ENCODE measurements at places on chromosomes 4 and X.

GRCh38 chr4:117491516-117491915, 406.1 kb upstream of the TRAM1L1 start:
- no peak for DNase-seq

DNA sequence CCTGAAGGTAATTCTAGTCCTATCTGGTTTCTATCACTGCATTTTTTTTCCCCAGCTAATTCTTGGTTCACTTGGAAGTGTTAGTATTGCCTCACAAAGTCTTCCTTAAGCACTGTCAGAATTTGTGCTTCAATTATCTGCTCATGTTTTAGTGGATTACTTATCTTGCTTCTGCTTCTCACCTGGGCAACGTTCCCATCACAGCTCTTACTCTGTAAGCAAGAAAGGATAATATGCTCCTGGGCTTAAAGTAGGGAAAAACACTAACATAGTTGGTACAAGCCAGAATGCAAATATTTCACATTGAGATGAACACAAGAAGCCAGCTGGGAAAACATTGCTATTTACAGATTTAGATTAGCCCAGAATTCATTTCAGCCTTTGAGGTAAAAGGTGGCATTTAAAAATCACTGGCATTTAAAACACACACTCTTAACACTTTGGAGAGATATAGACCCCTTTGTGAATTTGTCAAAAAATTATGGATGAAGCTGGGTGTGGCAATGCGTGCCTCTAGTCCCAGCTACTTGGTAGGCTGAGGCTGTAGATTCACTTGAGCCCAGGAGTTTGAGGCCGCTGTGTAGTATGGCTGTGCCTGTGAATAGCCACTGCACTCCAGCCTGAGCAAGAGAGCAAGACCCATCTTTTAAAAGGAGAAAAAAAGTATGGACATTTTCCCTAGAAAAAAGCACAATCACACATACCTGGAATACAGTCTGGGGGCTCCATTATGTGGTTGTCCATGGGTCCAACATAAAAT, 6.6 kb upstream of the PTPN13 start:
- no peak for DNase-seq

GRCh38 chrX:139902559-139902958, 30.3 kb downstream of the ATP11C start:
- no peak for DNase-seq

GRCh38 chr4:152708796-152709195, 29.0 kb upstream of the TMEM154 start:
- DNase-seq = no peak

- DNase-seq = no peak
Measured at GRCh38 chrX:23365541-23365940, 30.9 kb downstream of the PTCHD1 start.

DNA sequence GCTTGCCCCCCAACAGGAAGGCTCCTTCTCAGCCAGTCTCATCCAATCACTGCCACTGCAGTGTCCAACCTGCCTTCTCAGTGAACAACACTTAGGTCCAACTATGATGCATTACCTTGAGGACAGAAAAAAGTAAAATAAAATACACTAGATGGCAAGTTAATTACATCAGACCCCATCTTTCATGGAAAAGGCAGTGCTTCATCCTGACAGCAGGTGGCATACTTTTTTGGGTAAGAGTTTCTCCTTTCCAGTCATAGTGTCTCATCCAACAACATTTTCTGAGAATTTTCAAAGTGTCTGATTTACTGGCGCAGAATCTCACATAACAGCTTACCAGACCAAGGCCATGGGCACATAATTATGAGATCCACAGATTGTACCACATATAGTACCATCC, 1742.8 kb downstream of the PCDH7 start:
- no peak for DNase-seq

- no peak for DNase-seq
Measured at GRCh38 chr4:14070289-14070880, 442.9 kb upstream of the BOD1L1 start.

GRCh38 chr4:7435471-7436061, 836 bp upstream of the PSAPL1 start:
- no peak for DNase-seq

DNA sequence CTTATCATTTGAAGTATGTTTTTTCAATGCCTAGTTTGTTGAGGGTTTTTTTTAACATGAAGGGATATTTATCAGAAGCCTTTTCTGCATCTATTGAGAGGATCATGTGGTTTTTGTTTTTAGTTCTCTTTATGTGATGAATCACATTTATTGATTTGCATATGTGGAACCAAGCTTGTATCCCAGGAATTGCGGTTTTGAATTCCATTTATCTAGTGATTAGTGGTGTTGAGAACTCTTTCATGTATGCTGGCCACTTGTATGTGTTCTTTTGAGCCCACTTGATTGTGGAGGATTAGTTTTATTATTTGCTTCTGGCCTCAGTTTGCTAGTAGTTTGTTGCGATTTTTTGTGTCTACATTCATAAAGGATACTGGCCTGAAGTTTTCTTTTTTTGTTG, 85.0 kb upstream of the CNKSR2 start:
- no peak for DNase-seq

- DNase-seq = no peak
Measured at GRCh38 chr4:69610484-69610883, 29.0 kb downstream of the UGT2A2 start.

GRCh38 chrX:139842326-139843185, 90.3 kb downstream of the ATP11C start:
- DNase-seq = peak; percentile 23

- DNase-seq = no peak
Measured at GRCh38 chr4:76511947-76512346, 76.9 kb downstream of the SHROOM3 start.

DNA sequence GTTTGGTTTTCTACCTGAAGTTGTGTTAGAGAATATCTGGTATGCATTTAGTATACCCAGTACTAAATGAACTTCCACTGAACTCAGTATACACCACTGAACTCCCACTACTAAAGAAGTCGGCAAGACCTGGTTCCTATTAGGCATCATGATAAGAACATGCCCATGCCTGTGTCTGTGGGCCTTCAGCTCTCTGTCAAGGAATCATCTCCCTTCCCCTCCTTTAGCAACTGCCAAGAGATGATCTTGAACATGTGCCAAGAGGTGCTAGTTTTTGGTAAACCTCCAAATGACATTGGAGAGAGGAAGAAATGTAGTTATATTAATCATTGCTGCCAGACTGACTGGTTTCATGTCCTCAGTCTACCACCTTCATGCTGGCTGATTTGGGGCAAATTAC, 113.2 kb downstream of the ATP10D start:
- DNase-seq = no peak

GRCh38 chr4:57254754-57255153, 144.6 kb upstream of the IGFBP7 start:
- DNase-seq = no peak

DNA sequence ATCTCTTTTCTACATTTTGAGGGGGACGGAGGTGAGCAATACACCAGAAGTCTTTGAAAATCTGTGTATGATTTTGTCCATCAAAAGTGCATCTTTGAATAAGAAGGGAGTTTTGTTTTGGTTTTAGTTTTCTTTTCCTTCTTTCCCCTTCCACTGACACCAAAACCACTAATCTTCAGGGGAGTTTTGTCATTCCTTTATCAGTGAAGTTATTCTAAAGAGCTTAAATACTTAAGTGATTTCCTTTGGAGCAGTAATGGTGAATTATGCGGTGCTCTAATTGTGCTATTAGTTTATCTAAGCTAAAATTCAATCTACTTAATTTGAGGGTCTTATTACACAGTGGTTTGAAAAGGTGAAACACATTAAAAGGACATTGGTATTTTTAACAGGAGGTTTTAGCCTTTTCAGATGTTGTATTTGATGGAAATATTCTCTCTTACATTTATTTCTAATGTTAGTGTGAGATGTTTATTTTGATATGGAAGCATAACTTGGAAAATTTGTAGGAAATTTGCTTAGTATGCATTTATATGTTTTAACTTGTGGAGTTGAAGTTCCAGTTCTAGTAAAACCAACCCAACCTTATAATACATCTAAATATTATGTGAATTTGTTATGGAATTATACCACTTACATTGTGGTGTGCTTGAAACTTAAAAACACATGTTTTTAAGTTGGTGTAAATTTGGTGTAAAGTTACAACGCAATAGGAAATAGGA, 124.9 kb downstream of the PCDH7 start:
- DNase-seq = no peak

GRCh38 chr4:16864199-16864598, 34.2 kb downstream of the LDB2 start:
- DNase-seq = no peak

- no peak for DNase-seq
Measured at GRCh38 chr4:169628579-169628978, 8.2 kb downstream of the CLCN3 start.

GRCh38 chr4:89363786-89364185, 56.2 kb upstream of the GPRIN3 start:
- DNase-seq = no peak

GRCh38 chr4:32574803-32575202, 1854.6 kb downstream of the PCDH7 start:
- DNase-seq = no peak

DNA sequence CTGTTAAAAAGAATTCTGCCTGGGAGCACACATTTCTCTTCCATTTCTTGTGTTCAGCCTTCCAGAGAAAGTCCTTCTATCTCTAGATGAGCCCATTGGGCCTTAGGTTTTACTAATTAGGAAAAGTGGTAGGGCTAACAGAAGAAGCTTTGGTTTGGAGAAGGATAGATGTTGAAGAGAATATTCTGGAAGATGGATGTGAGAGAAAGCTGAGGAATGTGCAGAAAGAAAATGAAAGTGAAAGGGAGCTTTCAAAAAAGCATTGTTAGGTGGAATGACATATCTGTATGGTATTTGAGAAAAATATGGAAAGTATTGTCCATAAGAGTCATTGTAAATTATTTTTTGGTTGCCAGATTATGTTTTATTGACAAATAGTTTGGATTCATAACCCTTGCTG, 474.8 kb upstream of the SLIT2 start:
- no peak for DNase-seq

GRCh38 chrX:145533534-145533933, 284.1 kb upstream of the SLITRK2 start:
- DNase-seq = no peak

DNA sequence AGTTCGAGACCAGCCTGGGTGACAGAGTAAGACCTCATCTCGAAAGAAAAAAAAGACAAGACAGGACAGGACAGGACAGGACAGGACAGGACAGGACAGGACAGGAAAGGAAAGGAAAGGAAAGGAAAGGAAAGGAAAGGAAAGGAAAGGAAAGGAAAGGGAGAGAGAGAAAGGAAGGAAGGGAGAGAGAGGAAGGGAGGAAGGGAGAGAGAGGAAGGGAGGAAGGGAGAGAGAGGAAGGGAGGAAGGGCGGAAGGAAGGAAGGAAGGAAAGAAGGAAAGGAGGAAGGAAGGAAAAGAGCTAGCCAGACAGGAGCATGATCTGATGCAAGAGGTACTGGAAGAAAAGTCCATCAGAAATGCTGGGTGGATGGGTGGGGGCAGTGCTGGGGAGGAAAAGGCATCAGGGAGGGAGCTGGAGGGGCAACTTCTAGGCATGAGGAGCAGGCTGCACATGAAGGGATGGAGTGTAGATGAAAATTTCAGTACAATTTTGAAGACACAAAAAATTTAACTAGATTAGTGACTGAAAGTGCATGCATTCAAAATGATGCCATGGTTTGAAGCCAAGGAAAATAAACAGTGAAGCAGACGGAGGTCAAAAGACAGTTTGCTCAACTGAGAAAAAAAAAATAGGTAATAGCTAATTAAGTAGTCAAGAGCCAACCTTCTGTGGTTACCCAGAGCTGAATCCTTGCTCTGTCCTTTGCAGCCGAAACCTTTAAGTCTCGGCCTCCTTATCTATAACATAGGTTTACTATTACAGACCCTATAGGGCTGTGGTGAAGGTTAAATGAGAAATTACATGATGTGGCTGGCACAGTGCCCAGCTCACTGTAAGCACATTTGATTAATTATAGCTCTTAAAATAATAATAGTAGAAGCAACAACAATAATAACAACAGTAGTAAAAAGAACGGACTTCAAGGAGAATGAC, 59.9 kb downstream of the ZNF827 start:
- no peak for DNase-seq

GRCh38 chrX:69196666-69197065, 31.4 kb upstream of the PJA1 start:
- DNase-seq = no peak

- DNase-seq = no peak
Measured at GRCh38 chr4:24229978-24230377, 340.1 kb upstream of the PPARGC1A start.

DNA sequence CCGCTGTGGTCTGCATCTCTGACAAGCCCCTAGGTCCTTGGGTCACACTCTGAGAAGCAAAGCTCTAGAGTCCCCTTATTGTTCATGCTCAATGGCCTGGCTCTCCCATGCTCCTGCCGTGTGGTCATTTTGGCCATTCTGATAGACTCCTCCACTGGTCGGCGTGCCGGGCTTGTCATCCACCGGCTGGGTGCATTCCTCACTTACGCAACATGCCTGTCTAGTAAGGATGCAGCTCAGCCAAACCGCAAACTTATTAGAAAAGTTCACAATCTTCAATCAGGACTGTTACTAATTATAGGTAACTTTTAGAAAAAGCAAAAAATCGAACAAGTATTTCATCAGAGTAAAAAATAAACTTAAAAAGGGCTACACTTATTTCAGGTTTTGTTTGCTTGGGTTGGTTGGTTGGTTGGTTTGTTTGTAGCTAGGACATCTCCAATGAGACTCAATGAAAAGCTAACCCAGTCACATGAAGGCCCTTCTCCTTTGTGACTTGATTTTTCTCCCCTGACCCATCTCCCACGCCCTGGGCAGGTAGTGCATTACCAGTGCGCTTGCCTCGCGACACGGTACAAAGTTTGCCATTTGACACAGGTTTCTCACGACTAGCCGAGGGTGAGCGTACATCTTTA, 41.0 kb downstream of the IRF2 start:
- DNase-seq = no peak

DNA sequence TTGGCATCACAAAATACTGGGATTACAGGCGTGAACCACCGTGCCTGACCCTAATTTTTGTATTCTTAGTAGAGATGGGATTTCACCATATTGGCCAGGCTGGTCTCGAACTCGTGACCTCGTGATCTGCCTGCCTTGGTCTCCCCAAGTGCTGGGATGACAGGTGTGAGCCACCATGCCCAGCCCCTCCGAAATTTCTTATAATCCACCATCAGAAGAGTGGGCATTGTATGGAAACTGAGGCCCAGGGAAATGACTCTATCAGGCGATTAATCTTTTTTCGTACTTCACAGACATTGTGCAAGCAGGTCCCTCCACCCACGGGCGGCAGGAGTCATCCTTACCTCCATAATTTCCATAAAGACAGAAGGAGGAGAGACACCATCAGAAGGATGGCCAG, 16.0 kb downstream of the CRLF2 start:
- DNase-seq = no peak

GRCh38 chrX:456551-457291, 70.0 kb upstream of the PPP2R3B start:
- no peak for DNase-seq

- DNase-seq = no peak
Measured at GRCh38 chrX:12360383-12360782, 222.1 kb downstream of the FRMPD4 start.

- DNase-seq = no peak
Measured at GRCh38 chrX:20284992-20285391, 18.3 kb upstream of the RPS6KA3 start.

DNA sequence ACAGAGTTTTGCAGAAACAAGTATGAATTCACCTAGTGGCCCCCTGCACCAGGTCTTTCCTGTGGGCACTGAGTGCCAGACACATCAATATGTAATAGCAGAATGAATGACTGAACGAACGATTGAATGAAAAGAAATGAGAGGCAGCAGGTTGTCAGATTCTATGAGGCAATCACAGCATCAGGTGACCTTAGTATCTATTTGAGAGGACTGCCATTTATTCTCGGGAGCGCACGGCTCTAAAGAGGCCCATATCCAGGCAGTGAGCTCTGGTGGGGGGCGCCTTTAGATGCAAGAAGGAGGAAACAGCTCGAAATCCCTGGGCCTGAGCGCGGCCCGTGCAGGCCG, 528 bp upstream of the SLC25A4 start:
- no peak for DNase-seq

Data from femur (tissue), 1 donor.